ENCODE measurements at places on chromosomes 6 and 20. TPM values are rescaled to one million over a fixed set of nuclear protein-coding genes. Genes with fewer than 3 reads are reported as not detected.

TMEM170B gene
- polyA plus RNA-seq, result 0.92 TPM

PTPRT gene
- polyA plus RNA-seq, result not detected

CCN5 gene
- polyA plus RNA-seq, result 0.03 TPM

DYNLT2 gene
- 0.39 TPM for polyA plus RNA-seq

DNA sequence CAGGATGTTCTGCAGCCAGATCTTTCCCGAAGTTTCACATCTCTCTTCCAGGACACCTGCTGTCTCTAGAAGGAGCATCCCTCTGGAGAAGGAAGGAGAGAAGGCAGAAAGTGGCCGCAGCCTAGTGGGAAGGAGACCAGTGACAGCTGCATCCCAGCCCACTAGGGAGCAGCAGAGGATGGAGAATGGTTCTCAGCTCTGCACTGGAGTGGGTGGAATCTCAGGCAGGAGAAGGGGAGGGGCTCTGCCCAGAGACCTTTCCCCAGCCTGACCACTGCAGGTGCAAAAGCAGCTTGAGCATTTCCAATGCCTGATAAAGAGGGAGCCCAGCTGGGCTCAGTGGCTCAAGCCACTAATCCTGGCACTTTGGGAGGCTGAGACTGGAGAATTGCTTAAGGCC is 32.3 kb downstream of the NCR2 start:
- peak; percentile 62 for DNase-seq

DNA sequence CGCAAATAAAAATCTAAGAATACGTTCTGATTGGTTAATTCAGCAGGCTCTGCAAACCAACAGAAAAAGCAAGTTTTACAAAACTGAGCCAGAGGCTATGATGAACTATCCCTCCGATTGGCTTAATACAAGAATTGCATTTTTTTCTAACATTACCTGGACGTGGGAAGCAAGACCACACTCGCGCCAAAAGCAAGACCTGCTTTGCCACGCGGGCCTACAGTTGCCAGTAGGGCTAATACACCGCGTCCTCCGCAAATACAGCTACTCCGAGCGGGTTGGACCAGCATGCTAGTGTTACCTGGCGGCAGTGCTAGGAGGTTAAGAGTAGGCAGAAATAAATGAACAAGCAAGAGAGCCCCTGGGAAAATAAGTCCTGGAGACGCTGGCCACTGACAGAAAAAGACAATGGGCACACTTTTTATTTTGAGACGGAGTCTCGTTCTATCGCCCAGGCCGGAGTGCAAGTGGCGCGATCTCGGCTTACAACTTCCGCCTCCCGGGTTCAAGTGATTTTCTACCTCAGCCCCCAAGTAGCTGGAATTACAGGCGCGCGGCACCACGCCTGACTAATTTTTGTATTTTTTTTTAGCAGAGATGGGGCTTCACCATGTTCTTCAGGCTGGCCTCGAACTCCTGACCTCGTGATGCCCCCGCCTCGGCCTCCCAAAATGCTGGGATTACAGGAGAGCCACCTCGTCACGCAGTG is 131.9 kb upstream of the BTN3A2 start:
- peak; percentile 26 for DNase-seq

DNA sequence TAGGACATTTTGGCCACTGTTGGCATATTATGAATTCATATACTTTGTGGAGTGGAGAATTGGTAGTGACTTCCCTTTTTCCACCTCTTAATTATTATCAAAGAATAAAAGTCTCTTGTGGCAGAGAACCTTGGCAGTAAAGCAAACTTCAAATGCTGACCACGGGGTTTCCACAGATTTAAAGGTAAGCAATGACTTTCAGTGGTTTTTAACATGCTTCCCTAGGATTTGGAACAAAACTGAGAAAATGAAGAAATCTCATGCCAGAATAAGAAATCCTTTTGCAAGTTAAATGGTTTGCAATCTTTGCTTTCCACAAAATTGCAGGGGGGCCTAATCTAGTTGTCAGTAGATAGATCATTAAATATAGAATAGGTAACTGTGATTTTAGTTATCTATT is 2.0 kb upstream of the SDC4 start:
- DNase-seq, result no peak

DNA sequence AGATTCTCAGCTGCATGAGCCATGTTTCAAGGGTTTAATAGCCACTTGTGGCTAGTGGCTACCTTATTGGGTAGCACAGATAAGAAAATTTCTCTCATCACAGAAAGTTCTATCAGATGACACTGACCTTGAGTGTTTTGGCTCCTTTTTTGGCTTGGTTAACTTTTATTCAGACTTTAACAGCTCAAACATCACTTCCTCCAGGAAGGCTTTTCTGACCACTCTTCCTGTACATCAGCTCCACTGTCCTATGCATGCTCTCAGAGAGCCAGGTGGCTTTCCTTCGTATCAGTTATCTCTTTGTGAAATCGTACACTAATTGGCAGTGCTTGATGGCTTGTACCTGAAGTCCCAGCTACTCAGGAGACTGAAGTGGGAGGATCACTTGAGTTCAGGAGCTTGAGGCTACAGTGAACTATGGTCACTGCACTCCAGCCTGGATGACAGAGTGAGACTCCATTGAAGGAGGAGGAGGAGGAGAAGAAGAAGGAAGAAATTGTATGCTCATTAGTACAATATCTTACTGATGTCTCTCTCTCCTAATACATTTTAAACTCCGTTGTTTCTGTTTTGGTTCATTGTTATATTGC is 10.7 kb downstream of the MAFB start:
- peak; percentile 16 for DNase-seq

DNA sequence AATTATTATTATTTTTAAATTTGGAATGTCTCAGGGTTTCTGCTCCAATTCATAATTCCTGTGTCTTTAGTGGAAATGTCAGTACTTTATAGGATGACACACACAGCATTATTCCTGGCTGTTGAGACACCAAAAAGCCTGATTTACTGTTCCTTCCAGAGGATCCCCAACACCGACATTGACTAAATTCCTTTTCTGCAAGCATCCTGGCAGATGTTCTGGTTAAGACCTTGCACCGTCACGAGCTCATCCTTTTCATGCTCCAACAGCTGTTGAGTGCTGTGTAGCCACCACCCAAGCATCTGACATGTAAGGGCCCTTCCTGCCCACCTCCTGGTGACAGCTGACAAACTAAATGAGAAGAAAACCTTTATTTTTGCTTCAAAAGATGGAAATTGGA is 284.3 kb upstream of the SULF2 start:
- DNase-seq, result no peak

Measured in endothelial cell of umbilical vein (primary cell).